ENCODE measurements at places on chromosomes 1 and 21. TPM values are rescaled to one million over a fixed set of nuclear protein-coding genes. Genes with fewer than 3 reads are reported as not detected.

CD101 gene
- 0.80 TPM for total RNA-seq

TSSK3 gene
- total RNA-seq = 1.1 TPM

SZT2 gene
- total RNA-seq = 31.2 TPM

GRCh38 chr1:17867470-17867869, 112.3 kb downstream of the ACTL8 start:
- DNase-seq = no peak

GRCh38 chr1:240344918-240345317, 253.2 kb downstream of the FMN2 start:
- DNase-seq = no peak

DNA sequence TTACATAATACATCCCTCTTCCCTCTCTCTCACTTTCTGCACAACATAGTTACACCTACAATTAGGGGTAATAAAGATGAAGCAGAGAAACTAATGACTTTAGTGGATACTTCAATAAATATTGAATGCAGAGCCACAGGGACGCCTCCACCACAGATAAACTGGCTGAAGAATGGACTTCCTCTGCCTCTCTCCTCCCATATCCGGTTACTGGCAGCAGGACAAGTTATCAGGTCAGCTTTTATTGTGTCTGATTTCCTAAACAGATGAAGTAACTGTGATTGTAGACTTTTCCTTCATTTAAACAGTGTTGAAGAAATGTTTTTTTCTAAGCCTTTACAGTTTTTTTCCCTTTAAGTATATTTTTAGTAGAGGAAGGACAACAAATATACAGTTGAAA, 281.6 kb downstream of the TPR start:
- DNase-seq = peak; percentile 36

DNA sequence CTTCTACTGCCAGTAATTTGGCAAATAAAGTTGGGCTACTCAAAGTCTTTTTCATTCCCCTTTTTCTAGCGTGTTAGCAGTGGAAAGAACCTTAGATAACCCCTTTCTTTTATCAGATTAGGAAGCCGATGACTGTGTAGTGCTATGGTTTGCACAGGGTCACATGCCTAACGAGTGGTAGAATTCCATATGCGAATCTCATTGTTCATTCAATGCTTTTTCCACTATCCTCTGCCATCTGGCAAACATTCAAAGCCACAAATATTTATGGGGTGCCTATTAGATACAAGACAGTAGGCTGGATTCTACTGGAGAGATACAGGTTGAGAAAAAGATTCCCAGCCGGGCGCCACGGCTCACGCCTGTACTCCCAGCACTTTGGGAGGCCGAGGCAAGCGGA, 14.9 kb upstream of the IER5 start:
- DNase-seq = no peak

DNA sequence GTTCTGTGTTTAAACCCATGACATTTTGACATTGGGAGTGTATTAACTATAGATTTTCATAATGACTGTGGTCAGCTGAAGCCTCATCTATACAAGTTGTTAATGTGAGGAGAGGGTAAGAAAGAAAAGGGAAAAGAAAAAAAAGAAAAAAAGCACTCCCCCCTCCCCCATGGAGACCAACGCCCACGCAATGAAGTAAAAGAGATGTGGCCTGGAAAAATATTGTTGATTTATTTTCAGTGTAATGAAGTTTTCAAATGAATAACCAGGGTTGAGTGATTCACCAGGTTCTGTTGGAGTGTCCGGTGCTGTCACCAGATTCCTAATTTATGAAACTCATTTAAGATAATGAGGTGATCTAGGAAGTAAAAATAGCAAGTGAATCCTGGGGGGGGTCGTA, 4.7 kb downstream of the RNF220 start:
- no peak for DNase-seq

DNA sequence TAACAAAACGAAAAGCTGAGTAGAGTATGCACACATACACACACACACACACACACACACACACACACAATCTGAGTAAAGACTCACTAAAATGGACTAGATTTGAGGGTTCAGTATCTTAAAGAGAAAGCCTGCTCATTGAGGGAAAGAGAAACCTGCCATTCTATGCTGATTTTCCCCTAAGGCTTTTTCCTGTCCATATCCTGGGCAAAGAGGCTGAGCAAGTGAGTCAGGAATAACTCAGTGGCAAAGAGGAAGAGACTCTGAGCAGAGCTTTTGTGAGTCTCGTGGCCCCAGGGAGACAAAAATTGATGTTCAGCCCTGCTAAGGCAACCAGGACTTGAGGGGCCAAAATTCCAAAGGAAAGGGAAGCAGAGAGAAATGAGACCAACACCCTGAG, 37.3 kb upstream of the RUNX1 start:
- DNase-seq = no peak

DNA sequence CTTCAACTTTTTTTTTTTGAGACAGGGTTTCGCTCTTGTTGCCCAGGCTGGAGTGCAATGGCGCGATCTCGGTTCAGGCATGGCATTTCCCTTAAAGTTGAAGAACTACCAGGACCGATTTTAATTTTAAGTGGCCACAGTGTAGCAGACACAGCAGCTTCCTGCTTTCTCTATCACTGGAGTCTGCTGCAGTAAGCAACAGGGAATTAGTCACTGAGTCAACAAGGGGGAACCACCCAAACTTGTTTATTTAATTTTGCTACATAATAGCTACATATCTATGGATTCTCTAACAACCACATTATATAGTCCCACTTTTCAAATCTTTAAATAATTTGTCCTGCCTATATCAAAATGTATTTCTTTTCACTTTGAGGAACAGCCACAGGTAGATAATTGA, 12.5 kb upstream of the TNNI3K start:
- no peak for DNase-seq

DNA sequence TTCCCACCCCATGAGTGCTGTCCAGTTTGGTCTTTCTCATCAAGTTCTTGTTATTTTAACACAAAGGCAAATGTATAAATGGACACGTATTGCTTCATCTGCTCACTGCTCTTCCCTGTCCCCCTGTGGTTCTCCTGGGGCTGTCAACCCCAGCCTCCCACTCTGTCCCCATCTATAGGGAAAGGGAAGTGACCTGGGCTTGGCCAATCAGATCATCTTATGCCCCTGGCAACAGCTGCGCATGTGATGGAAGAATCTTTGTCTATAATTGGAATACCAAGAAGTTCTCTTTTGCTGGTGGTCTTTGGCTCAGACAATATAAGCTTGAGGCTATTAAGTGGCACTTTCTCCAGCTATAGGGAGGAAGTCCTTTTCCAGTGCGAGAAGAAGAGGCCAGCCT, 4.7 kb upstream of the CCSAP start:
- no peak for DNase-seq

GRCh38 chr1:231527586-231528171, 790 bp upstream of the TSNAX start:
- no peak for DNase-seq

DNA sequence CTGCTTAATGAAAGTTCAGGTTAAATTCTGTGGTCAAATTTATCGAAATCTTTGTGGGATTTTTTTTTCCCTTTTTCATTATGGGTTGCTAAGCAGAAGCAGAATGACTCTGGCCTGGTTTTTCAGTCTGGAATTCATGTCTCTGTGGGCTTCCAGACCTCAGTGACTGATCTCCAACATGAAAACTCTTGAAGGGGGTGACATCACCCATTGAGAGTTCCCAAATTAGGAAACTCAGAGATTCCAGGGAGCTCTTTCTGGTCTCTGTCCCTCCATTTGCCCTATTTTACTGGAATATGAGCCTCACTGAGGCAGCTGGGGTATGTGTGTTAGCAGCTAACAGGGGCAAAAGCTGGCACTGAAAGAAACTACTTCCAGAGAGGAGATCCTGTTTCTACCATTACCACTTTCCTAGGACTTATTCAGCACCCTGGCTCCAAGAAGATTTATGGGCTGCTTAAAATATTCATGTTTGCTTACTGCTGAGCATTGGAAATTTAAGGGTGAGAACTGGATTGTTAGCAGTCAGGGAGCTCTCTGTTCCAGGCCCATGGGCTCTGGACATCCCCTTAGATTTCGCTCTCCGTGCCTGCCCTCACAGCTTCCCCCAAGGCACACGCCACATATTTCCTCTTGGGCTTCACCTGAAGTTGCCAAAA, 203.4 kb upstream of the SPAG17 start:
- DNase-seq = no peak

GRCh38 chr1:175208773-175209492, 16.4 kb upstream of the KIAA0040 start:
- no peak for DNase-seq

- no peak for DNase-seq
These were observed 165.5 kb upstream of the NFIA start for GRCh38 chr1:60916906-60917305.

DNA sequence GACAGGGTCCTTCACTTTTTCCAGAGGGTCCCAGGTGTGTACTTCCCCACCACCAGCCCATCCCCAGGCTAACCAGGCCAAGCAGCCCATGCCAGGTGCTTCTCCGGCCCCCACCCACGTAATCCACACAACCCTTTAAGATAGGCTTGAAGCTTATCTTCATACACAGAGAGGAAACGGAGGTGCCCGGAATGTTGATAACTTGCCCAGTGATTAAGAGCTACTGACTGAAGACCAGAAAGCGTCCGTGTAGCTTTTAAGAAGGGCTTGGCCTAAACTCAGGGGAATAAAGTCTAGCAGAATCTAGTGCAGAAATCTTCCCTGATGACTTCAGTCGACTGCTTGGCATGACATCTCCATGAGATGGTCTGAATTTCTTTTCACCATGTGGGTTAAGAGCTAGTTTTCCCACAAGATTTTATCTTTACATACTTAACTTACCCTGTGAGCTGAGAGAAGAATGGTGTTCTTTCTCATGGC, 138.7 kb downstream of the GALNT2 start:
- no peak for DNase-seq
